ENCODE measurements at places on chromosomes 6 and 20.

DNA sequence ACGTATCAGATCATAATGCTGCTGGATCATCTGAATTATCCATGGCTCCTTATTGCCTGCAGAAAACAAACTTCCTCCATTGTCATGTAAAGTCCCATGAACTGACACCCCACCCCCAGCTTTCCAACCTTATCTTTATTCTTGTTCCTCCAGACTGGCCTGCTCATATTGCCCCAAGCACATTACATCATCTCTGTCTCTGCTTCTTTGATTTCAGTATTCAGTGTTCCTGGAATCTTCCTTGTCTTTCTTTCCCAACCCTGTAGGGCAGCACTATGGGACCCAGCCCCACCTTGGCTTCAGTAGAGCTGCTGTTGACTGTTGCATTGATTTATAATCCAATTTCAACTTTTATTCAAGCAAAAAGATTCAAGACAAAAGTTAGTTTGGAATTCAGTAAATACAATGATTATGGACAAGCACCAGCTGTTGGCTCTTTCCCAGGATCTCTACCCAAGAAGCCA lies 187.5 kb upstream of the ECI2 start:
- no peak for DNase-seq

- no peak for DNase-seq
Measured at GRCh38 chr20:57907131-57908000, 197.6 kb upstream of the PMEPA1 start.

DNA sequence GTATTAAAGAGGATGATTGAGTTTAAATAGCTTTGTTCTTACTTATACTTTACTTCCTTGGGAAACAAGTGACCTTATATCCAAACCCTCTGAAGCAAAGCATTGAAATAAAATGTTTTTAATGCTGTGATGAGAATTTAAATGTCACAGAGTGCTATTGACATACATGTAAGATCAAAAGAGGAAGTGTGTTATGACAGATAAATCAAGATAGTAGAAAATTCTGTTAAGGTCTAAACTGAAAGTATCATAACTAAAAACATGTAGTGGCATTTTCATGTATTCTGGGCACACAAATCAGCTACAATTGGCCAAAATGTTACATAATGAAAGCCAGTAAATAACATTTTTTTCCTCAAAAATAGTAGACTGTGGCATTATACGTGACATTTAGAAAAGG lies 318.0 kb downstream of the GRIK2 start:
- DNase-seq: no peak

DNA sequence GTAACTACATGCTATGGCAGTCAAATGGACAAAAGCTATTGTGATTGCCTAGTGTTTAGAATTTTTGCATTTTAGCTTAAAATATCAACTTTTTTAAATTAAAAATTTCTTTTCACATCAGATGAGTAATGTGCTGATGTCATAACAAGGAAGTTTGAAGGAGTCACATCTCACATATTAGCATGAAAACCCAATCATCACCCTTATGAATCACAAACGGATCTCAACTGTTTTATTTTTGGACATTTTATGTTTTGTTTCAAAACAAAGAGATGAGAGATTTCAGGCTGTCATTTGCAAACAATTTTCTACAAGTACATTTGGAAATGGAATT lies 53.6 kb upstream of the TRERF1 start:
- DNase-seq: no peak

GRCh38 chr6:149305372-149305771 lies 12.1 kb upstream of the TAB2 start:
- DNase-seq: no peak

DNA sequence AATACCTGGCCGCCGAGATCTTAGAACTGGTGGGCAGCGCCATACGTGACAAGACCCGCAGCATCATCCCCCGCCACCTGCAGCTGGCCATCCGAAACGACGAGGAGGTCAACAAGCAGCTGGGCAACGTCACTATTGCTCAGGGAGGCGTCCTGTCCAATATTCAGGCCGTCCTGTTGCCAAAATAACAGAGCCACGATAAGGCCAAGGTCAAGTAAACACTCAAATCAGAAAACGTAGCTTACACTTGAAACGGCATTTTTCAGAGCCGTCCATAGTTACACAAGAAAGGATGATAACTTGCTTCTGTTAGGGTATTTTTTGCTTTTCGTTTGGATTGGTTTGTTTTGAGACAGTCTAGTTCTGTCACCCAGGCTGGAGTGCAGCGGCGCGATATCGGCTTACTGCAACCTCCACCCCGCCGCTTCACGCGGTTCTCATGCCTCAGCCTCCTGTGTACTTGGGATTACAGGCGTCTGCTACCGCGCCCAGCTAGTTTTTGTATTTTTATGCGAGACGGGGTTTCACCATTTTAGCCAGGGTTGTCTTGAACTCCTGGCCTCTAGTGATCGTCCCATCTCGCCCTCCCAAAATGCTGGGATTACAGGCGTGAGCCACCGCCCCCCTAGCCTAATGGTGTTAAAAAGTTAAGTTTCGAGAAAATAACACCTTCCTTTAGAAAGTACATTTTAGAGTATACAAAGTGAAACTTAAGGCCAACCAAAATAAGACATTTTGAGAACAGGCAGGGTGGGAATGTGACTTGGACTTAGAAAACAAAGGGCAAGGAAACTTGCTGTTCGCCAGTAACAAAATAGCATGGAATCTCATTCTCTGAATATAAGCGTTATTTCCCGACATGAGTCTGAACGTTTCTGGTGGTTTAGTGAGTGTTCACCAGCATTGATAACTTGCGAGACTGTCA lies 42.8 kb upstream of the HFE start:
- DNase-seq: no peak
